ENCODE measurements at places on chromosomes 7 and 10.

- peak; percentile 89 for DNase-seq
Measured at GRCh38 chr7:100049441-100050291, at the start of gene ZSCAN21. ZSCAN21 (plus strand) TSS chr7:100049774; CDS start chr7:100057007, 7,233 bp downstream.

- DNase-seq = no peak
Measured at GRCh38 chr7:150947761-150948651, 30.1 kb downstream of the KCNH2 start.

GRCh38 chr10:5317547-5318107, 47.1 kb upstream of the UCN3 start:
- DNase-seq = peak; percentile 8

- no peak for DNase-seq
Measured at GRCh38 chr7:3896169-3896765, 595.2 kb downstream of the SDK1 start.

- peak; percentile 88 for DNase-seq
Measured at GRCh38 chr10:32298075-32298812, 48.7 kb downstream of the EPC1 start.

- DNase-seq = peak; percentile 39
Measured at GRCh38 chr7:28481091-28481926, 69.0 kb downstream of the CREB5 start.

DNA sequence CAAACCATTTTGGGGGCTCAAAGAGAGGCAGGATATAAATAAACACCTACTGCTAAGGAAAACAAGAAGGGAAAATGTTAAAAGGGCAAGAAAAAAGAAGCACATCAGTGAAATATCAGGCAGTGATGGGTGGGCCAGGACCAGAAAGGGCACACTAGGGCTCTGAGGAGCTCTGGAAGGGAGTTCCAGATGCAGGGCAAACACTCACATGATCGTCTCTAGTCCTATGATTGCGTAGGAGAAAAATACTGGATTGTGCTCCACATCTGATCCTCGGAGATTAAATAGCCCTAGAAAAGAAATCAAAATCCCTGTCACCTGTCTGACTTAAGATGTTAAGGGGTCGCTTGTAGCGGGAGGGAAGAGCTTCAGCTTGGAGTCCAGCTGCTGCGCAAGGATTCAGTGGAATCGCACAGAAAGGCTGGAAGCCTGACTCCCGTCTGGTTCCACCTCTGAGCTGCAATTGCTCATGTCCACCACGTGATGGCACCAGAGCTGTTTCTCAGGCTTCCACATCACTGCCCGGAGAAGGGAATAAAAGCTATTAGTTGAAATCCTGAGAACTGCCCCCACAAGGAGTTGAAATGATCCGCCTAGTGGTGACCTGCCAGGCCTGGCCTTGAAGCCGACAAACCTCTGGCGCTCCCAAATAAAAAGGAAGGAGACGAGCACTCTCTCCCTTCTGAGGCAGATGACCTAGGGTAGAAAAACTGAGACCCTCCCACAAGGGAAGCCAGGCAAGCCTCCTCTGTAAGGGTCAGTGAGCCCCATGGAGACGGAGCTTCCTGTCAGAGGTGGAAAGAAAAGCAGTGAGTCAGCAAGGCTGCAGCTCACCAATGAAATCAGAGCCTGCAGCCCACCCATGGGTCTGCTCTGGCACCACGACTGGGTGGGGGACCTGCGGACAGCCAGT, 39.2 kb downstream of the XPNPEP1 start:
- peak; percentile 92 for DNase-seq
